ENCODE measurements at places on chromosomes 6 and 20.

DNA sequence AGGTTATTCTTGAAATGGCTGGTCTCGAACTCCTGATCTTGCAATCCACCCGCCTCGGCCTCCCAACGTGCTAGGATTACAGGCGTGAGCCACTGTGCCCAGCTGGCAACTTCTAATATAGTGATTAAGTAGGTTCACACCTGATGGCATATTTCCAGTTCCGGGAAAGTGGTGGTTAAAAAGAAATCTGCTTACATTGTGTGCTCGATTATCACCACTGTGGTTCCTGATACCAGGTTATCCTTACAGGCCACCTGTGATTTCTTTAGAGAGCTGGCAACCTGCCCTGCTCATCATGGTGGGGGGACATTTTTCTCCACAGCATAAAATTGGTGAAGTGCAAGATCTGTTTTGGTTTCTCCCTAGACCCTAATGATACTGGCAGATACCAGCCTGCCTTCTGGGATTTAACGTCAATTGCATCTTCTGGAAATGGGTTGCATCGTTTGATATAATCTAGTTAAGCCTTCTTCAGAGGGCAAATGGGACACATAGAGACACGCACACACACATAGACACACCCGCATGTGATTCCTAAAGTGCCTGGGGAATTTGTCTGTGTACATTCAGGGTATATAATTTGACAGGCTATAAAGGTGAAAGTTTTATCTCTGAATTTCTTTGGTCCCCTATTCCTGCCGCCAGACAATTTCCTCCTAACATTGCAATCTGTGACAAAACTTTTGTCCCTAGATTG is 49.7 kb upstream of the CITED2 start:
- no peak for DNase-seq

GRCh38 chr6:64733433-64733832 is 973.6 kb downstream of the EYS start:
- no peak for DNase-seq

DNA sequence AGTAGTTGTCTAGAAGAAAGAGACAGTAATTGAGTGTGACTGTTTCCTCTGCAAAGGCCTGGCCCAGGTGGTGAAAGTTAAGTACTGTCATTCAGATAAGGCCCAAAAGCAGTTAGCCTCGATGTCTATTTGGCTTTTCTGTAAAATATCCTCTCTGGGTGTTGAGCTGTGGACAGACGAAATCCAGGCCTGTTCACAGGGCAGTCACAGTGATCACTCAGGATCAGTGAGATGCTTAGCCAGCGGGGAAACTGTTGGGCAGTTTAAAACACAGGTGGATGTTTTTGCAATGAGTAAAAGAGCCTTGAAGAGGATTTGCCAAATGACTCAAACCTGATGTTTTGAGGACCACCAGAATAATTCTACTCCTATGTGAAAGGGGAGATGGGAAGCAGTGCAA is 22.0 kb upstream of the PRDM1 start:
- no peak for DNase-seq

DNA sequence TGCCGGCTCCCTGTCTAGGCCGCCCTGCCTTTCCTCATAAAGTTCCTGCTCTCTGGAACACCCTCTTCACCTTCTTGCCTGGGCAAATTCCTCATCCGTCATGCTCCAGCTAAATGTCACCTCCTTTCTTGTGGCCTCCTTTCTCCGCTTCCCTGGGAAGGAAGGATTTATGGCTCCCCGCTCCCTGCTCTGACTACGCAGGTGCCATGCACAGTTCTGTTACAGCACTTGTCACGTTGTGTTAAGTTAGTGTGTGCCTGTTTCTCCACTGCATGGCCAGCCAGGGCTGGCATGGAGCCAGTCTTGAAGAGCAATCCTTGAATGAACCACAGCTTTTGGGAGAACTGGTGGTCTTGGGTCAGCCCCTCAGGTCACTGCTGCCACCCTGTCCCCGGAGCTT is 61.7 kb downstream of the CD40 start:
- DNase-seq, result no peak

DNA sequence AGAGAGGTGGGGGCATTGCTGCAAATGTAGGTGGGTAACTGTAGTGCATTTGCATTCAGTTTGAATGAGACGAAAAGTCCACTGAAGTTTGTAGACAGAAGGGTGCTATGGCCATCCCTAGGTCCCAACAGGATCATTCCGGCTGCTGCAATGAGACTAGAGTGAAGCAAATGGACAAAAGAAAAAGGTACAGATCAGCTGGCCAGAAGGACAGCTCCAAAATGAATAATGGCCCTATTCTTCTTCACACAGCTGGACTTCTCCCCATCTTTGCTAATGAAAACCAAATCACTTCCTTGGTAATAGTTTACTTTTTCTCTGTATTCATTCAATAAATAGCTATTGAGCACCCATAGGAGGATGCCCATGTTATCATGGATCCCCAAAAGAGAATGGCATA is 56.4 kb upstream of the TPD52L1 start:
- DNase-seq, result no peak

- no peak for DNase-seq
These were observed 26.4 kb downstream of the AFG1L start for GRCh38 chr6:108321253-108321747.

- no peak for DNase-seq
These were observed 39.3 kb downstream of the HUS1B start for GRCh38 chr6:617456-618100.

GRCh38 chr6:147417954-147418353 is 90.5 kb upstream of the SAMD5 start:
- DNase-seq, result no peak
